ENCODE measurements at places on chromosomes 12 and 14. TPM values are rescaled to one million over a fixed set of nuclear protein-coding genes. Genes with fewer than 3 reads are reported as not detected.

The NELL2 gene
- 195 TPM for total RNA-seq

The KRT86 gene
- total RNA-seq = not detected

The MYH6 gene
- total RNA-seq = 0.49 TPM

The CMTM5 gene
- total RNA-seq = 5.9 TPM

The CSRP2 gene
- total RNA-seq = 114 TPM

The P2RX2 gene
- total RNA-seq = not detected

The TBC1D30 gene
- total RNA-seq = 17.1 TPM

The ALX1 gene
- total RNA-seq = 13.0 TPM
